ENCODE measurements at places on chromosomes 3 and 15.

DNA sequence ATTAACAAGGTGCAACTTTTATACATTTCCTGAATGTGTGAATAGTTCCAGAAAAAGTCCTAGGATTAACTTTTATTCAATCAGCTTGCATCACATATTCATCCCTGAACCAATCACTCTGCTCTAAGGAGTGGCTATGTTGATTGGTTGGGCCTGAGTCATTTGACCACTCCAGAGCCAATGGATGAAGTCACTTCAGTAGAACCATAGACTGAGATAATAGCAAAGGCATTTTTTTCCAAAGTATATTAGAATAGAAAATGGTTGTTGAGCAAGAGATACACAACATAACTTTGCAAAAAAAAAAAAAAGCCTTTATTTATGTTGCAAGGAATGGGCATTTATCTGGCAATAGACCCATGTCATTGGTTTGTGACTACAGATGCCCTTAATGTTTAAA, 55.5 kb upstream of the AGTR1 start:
- DNase-seq: no peak

GRCh38 chr15:32901995-32902394, 184.2 kb downstream of the GREM1 start:
- DNase-seq: no peak

DNA sequence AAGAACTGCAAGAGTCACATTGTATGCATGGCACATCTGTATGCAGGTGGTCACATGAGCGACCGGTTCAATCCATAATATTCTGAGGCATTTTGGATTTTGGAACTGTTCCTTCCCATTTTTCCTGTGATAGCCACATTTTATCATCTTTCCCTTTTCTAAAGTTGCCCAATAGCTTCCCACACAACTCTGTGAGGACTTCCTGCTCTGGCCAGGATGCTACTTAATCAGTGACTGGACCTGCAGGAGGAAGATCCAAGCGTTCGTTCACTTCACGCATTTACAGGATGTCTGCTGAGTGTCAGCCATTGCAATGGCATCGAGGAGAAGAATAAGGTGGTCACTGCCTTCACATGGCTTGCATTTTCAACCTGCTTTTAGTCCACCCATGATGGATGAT, 9.8 kb downstream of the KLHL6 start:
- no peak for DNase-seq

DNA sequence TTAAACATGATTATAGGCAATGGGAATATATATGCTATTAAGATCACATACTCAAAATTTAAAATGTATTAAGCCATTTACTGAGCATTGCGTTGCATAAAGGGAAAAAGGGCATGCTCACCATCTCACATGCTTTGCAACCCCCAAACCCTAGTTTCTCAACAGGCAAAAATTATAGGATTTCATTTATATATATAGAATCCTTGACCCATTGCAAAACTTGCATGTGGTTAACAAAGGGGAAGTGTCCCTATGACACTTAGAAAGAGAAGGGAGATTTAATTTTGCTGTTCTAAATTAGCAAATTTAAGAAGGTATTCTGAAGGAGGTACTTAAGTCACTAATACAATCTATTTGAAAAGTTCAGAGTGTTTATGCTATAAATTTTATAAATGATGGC, 837.8 kb downstream of the DIPK2A start:
- no peak for DNase-seq

DNA sequence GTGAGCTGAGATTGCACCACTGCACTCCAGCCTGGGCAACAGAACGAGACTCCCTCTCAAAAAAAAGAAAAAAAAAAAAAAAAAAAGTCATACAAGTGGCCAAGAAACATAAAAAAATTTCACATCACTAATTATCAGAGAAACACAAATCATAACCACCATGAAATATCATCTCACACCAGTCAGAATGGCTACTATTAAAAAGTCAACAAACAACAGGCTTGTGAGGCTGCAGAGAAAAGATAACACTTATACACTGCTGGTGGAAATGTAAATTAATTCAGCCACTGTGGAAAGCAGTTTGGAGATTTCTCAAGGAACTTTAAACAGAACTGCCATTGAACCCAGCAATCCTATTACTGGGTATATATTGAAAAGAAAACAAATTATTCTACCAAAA, 291.1 kb upstream of the MCTP2 start:
- no peak for DNase-seq

DNA sequence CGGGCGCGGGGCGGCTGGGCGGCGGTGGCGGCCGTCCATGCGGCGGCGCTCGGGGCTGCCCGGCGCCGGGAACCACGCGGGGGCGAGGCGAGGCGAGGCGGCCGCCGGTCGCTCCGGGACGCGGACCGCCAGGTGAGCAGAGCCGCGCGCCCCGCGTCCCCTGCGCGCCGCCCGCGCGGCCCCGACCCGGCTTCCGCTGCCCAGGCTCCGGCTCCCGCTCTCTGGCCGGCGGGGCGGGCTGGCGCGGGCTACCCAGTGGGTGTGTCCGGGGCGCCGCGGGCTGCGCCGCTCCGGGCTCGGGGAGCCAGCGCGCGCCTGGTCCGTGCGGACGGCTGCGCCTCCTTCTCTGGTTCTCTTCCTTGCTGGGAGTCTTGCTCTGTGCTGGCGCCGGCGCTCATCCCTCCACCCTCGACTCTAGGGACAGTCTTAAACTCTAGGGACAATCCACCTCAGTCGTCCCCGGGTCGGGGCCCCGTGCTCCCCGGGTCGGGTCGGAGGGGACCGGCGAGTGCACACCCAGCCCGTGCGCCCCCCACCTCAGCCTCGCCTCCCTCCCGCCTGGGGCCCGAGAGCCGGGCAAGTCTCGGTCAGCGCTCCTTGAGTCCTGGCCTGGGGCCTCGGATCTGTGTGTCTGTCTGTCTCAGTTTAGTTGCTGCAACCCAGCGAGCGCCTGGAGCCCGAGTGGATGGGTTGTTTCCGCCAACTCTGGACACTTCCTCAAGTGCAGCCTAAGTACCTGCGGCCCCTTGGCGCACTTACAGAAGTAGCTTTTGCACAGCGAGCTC, 488 bp downstream of the THSD4 start:
- peak; percentile 6 for DNase-seq

- no peak for DNase-seq
Observed at GRCh38 chr3:5499404-5499803, 311.9 kb downstream of the EDEM1 start.

DNA sequence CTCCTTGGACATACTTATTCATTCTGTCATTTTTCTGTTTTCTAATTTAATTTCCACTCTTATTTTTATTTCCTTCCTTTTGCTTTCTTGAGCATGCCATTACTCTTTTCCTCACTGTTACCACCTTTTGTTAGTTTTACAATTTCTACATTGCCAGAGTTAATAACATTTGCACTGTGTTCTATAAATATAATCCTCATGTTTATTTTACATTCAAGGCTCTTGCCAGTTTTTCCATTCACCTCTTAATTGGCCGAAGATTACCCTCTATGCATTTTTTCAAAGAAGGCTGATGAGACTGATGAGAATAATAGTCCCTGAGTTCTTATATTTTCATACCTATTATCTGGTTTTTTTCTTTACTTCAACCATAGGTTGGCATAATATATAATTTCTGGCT, 10.5 kb downstream of the BTD start:
- no peak for DNase-seq

DNA sequence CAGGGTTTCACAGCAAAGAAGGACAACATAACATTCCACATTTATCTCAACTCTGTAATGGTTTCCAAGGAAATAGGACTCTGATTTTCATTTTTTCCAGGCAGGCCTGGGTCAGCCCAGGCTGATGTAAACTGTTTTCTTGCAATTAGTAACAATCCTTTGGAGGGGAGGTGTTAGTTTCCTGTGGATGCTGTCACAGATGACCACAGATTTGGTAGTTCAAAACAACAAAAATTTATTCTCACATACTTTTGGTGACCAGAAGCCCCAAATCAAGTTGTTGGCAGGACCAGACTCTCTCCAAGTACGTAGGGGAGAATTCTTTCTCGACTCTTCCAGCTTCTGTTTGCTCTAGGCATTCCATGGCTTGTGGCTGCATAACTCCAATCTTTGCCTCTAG, 88.0 kb downstream of the EDEM1 start:
- DNase-seq: no peak

- DNase-seq: no peak
Observed at GRCh38 chr3:132545471-132545870, 51.6 kb upstream of the ACKR4 start.

DNA sequence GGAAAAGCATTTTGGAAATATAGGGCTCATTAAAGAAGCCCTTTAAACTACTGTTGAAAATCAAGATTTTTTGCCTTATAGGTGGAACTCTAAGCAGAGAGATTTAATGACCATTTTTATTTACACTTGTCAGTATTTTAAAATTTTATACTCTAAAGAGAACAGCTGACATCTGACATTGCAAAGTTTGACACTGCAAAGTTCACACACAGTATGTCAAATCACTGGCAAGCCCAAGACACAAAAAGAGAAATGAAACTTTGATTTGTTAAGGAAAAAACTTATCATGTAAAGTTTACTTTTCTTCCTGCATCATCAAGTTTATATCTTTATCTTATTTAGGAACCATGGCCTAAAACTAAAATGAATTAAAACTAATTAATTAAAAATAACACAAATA, 40.2 kb downstream of the DPH6 start:
- DNase-seq: no peak

DNA sequence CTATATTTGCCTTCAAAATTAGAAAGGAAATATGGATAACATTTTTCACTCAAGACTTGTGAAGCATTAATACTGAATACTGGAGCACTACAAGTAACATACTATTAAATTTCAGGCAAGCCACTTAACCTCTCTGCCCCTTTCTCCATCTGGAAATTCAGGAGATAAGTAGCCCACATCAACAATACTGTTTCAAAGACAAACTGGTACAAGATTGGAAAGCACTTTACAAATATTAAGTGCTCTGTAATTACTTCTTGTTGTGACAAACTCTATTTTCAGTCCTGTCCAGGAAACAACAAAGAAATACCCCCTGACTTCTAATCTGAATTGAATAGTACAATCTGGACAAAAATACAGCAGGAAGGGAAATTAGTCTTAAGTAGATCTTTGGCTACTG, 49.3 kb downstream of the TMEM212 start:
- no peak for DNase-seq

- DNase-seq: no peak
Observed at GRCh38 chr3:153130312-153130977, 31.6 kb upstream of the RAP2B start.

DNA sequence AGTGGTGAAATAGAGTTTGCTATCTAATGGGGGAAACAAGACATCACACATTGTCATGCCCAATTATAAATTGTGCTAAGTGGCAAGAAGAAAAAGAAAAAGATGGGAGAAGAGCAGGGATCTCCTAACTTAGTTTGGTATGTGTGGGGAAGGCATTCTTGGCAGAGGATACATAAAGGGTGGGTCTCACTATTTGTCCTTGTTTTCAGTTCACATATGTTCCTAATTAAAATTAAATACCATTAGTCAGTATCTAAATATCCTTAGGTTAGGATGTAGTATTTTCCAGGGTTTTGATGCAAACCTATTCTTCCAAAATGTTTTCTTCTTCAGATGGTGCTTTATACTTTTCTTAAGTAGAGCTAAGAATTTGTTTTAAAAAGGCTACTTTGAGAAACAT, 173.7 kb downstream of the B3GALNT1 start:
- no peak for DNase-seq

GRCh38 chr3:27544372-27544865, 60.2 kb upstream of the SLC4A7 start:
- DNase-seq: no peak

DNA sequence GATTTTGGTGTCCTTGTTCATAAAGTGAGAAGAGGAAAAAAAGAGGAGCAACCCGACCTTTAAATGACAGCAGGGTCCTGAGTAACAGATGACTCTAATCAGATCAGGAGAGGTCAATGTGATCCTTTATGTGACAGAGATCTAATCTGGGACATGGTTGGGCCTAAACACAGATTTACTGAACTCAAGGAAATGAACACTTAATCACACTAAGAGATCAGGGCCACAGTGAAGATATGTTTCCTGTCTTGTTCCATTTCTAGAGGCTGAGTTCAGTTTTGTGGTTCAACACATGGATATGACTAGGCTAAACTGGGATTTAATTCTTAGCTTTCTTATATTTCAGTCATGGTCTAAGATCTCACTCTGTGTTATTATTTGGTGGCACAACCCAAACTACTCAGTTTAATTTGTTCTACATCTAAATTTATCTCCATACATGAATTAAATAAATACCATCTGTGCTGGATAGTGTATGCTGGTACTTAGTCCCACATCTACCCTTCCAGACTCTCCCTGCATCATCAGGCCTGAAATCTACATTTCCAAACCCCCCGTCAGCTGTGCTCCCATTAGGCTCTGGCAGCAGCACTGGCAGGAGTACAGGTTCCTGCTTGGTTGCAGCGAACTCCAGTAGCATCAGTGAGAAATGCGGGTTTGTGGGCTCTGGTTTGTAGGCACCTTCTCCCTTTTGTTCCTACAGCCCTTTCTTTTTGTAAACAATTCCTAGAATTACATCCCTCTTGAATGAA, 22.6 kb downstream of the SFMBT1 start:
- no peak for DNase-seq

DNA sequence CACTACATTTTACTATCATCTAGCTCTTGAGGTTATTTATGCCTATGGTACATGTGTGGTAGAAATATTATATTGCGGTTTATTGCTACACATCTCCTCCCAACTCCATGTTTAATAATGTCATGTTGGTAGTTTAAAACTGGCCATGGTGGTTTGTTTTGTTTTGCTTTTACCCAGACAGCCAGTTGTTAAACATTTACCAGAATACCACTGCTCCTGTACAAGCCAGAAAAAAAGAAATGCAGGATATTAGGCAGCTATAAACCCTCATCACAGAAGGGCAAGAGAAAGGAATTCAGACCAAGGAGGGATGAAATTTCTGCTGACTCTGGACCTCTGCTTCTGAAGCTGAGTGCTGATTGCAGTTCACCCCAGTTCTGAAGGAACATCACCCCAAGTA, 451.8 kb upstream of the IL12A start:
- no peak for DNase-seq

- DNase-seq: no peak
Observed at GRCh38 chr3:197883541-197883940, 66.4 kb upstream of the RPL35A start.

GRCh38 chr3:105327662-105328337, 38.9 kb upstream of the ALCAM start:
- DNase-seq: no peak

- DNase-seq: peak; percentile 52
Observed at GRCh38 chr3:141336672-141337522, 31.4 kb upstream of the ZBTB38 start.

- DNase-seq: no peak
Observed at GRCh38 chr15:80878242-80878866, 99.2 kb downstream of the CEMIP start.

GRCh38 chr3:123818324-123818920, 65.7 kb downstream of the MYLK start:
- DNase-seq: no peak

DNA sequence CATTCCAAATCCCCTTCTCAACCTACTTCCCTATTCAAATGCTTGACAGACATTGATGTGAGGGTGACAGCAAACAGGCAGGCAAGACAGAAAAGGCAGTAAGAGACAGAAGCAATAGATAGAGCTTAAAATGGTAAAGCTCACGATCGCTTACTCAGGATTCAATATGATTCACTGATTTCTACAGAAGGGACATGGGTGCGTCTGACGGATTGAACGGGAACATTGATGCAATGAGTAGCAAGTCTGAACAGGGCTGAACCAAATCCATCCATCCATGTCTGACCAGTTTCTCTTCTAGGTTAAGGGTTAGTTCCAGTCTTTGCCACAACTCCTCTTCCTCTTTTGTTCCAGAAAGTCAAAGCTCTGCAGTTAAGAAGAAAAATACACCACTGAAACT, 35.1 kb downstream of the P2RY1 start:
- no peak for DNase-seq
